ENCODE measurements at places on chromosomes 6 and 20. TPM values are rescaled to one million over a fixed set of nuclear protein-coding genes. Genes with fewer than 3 reads are reported as not detected.

Gene SCRT2
- total RNA-seq = not detected

- peak; percentile 13 for DNase-seq
These were observed 107.7 kb upstream of the RALGAPA2 start for GRCh38 chr20:20820104-20820503.

DNA sequence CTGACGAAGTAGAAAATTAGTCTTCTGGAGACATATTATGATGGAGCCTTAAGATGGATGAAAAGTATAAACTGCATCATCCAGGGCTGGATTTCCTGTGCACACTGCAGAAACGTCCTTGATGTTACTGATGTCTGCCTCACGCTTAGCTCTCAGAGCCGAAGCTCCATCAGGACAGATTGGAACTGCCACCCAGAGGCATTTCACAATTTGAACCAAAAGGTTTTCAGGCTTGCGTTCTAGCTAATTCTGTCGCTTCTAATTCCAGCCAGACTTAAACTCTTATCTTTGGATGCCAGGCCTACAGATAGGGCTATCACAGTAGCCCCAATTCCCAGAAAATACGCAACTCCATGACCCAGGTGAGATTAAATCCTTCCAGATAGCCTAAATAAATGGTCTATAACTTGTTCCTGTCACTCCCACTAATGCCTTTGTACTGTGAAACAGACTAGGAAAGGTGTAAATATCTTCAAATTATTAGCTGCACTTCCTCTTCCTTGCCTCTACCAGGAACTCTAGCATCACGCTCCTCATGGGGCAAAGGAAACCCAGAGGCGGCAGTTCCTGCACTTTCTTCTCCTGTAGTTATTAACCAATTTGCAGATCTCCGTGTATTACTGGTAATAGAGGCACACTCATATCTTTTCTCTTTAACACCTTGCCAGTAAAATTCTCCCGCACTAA lies 634.6 kb downstream of the PRKN start:
- no peak for DNase-seq

GRCh38 chr6:1872649-1873131 lies 263.0 kb downstream of the FOXC1 start:
- DNase-seq = no peak

DNA sequence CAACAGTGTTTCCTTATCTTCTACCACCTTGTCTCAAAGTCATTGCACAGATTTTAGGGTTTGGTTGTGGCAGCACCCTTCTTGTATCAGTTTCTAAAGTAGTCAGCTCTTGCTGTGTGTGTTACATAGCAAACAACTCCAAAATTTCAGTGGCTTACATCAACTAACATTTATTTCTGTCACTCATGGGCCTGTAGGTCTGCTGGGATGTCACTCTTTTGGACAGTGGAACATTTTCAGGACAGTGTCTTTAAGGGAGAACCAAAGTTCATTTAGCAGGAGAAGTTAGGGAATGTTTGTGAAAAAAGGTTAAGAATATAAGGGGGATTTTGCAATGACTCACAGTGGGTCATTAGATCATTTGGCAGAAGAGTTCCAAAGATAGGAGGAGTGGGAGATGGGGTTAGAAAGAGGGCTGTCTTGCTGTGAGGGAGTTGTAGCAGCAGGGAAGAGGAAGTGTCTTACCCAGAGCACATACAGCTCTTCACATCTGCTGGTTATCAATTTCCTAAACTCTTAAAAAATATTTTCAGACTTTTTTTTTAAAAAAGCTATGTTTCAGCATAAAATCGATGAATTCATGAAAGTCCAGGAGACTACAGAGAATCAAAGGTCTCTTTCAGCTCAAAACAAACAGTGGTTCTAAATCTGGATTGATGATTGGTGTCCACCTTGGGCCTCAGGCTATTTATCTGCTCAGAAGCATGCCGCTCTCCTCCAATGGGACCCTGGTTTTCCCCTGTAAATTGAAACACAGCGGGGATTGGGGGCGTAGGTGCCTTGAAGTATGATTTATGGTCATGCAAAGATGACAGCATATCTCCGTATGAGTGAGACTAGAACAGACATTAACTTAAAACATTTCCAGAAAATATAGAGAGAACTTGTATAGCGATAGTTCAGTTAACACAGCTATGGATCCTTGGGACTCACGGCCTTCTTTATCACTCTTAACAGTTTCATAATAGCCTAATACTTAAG lies 117.3 kb downstream of the B3GAT2 start:
- DNase-seq = no peak

DNA sequence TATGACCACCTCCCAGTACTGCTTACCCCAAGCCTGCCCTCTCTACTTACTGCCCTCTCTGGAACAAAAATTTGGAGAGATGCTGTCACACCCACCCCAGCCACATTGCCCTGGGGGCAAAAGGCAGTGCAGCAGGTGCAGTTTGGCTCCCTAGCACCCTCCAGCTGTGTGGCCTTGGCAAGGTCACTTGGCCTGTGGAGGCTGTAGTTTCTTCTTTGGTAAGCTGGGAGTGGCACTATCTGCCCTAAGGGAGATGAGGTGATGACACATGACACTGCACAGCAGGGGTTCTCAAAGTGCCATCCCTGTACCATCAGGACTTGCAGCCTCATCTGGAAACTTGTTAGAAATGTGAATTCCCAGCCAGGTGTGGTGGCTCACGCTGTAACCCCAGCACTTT lies 44.8 kb downstream of the TAF8 start:
- DNase-seq = no peak

GRCh38 chr6:89970609-89971337 lies 76.5 kb downstream of the GJA10 start:
- peak; percentile 49 for DNase-seq

DNA sequence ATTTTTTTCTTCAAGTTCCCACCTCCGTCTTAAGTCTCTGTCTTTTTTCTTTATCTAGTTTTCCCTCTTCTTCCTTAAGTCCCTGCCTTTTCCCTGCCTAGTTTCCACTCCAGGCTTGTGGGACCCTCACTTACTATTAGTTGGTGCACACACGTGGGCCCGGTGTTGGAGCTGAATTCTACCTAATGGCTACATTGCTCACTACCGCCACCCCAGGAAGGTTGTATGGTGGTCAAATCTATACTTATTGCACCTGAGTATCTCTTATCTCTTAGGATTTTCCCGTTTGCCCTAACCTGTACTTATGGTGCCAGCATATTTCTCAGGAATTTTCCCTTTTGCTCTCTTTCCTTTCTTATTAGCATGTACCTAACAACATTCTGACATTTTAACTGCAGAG lies 692.8 kb downstream of the EPM2A start:
- DNase-seq = no peak

GRCh38 chr6:51153109-51153508 lies 334.4 kb downstream of the TFAP2B start:
- no peak for DNase-seq

Gene TMEM74B
- not detected for total RNA-seq

Gene HCK
- 0.13 TPM for total RNA-seq

Gene TMEM244
- total RNA-seq = not detected

DNA sequence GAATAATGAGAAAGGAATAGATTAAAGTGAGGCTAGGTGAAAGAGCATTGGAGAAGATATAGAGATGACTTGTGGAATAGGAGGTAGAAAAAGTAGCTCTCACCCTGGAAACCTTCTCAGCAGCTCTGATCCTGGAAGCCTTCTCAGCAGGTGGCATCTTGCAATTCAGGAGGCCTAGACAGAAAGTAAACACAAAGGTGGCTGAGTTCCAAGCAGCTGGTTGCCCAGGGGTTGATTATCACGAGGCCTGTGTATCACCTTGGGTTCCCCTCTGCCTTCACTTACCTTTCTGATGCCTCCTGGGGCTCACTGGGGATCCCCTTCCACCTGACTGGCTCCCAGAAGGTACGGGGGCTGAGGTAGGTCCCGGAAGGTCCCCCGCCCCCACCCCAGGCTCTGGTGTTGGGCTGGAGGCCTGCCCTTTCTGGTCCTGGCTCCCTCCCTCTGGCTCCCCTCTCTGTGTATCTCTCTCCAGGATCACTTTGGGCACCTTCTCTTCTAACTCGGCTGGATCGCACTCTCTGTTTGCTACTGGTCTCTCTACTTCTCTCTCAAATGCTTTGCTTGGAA lies 9.7 kb downstream of the MDC1 start:
- peak; percentile 46 for DNase-seq

Gene JAG1
- 310 TPM for total RNA-seq

- no peak for DNase-seq
These were observed 151.5 kb downstream of the PRL start for GRCh38 chr6:22145376-22145775.

DNA sequence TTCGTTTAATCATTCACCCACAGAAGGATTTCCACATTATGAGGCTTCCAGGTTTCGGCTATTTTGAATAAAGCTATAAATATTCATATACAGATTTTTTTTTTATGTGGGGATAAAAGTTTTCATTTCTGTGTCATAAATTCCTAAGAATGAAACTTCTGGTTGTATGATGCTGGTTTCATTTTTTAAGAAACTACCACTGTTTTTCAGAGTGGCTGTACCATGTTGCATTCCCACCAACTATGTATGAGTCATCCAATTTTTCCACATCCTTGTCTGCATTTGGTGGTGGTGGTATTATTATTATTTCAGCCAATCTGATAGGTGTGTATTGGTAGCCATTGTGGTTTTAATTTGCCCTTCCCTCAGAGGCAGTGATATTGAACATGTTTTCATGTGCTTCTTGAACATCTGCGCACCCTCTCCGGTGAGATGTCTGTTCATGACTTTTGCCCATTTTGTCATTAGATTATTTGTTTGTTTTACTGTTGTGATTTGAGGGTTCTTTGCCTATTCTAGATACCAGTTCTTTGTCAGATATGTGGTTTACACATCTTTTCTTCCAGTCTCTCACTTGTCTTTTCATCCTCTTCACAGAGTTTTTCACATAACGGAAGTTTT lies 75.5 kb downstream of the DOK5 start:
- no peak for DNase-seq

- no peak for DNase-seq
These were observed 40.7 kb upstream of the MROH8 start for GRCh38 chr20:37219751-37220668.

DNA sequence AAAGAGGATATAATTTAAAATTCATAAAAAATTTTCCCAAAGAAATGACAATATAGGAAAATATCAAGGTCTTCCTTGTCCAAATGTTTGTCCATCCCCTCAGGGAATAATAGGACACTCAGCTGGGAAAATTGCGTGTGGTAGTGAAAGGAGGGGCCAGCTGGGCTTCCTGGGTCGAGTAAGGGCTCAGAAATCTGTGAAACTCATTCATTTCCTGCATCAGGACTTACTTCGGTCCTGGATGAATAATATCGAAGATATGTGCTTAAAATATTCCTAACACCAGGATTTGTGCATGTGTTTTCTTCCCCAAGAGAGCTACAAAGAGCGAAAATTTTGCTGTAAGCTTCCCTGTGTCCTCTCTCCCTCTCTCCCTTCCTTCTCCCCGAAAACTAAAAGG lies 118.2 kb upstream of the GJE1 start:
- peak; percentile 91 for DNase-seq

- no peak for DNase-seq
These were observed 71.5 kb upstream of the HDAC2 start for GRCh38 chr6:114042267-114043016.

Data from bronchial epithelial cell (primary cell).